ENCODE measurements at places on chromosomes 5 and 9.

GRCh38 chr9:111961575-111961974 is 65.0 kb downstream of the UGCG start:
- H3K4me1 ChIP-seq: no peaks in the 10 kb centered on the region
- H3K27me3 ChIP-seq: peaks cover 3% of the 10 kb centered on the region
- no peak overlapping the region for H3K27ac ChIP-seq
- no peaks in the 10 kb centered on the region for H3K36me3 ChIP-seq
- H3K4me3 ChIP-seq: no peak overlapping the region

GRCh38 chr9:70789086-70789485 is 332.3 kb downstream of the TRPM3 start:
- no peaks in the 10 kb centered on the region for H3K27me3 ChIP-seq
- H3K4me3 ChIP-seq: no peak overlapping the region
- no peak for DNase-seq

DNA sequence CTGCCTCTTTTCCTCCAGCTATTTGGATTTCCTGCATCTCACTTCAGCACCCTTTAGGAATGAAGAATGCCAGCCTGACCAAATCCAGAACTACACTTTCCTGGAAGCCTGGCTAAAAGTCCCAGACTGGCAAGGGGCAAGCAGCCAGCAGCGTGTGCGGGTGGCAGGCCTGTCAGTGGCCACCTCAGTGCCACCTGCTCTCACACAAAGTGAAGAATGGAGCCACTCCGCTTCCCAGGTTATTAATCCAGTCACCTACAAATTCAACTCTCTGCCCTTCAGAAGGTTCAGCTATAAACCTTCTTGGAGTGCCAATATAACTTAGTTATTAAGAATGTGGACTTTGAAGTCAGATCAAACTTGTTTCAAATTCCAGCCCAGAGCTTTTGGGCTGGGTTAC is 6.7 kb upstream of the ALDOB start:
- no peak overlapping the region for H3K4me3 ChIP-seq
- DNase-seq: no peak

DNA sequence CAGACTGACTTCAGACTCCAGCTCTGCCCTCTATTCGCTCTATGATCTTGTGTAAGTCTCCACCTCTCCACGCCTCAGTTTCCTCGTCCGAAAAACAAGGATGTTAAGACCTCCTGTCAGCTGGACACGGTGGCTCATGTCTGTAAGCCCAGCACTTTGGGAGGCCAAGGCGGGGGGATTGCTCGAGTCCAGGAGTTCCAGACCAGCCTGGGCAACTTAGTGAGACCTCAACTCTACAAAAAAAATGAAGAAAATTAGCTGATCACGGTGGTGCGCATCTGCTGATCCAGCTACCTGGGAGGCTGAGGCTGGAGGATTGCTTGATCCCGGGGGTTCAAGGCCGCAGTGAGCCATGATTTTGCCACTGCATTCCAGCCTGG is 36.6 kb upstream of the GABRP start:
- no peak overlapping the region for H3K27ac ChIP-seq
- no peak for DNase-seq
- H3K4me1 ChIP-seq: no peaks in the 10 kb centered on the region

GRCh38 chr5:52469420-52469819 is 318.3 kb upstream of the ITGA1 start:
- peaks cover 22% of the 10 kb centered on the region for H3K4me1 ChIP-seq
- DNase-seq: peak; percentile 57
- H3K27ac ChIP-seq: peak overlapping the region; percentile 69
- H3K27me3 ChIP-seq: no peaks in the 10 kb centered on the region
- no peak overlapping the region for H3K4me3 ChIP-seq

GRCh38 chr5:1489754-1490153 is 34.0 kb downstream of the LPCAT1 start:
- H3K27ac ChIP-seq: no peak overlapping the region
- H3K4me1 ChIP-seq: no peaks in the 10 kb centered on the region
- peaks cover 99% of the 10 kb centered on the region for H3K36me3 ChIP-seq
- H3K27me3 ChIP-seq: no peaks in the 10 kb centered on the region
- no peak overlapping the region for H3K4me3 ChIP-seq
- DNase-seq: no peak

GRCh38 chr5:43553381-43553780 is 3.5 kb downstream of the PAIP1 start:
- no peaks in the 10 kb centered on the region for H3K27me3 ChIP-seq
- H3K4me1 ChIP-seq: peaks cover 55% of the 10 kb centered on the region
- DNase-seq: no peak
- H3K27ac ChIP-seq: no peak overlapping the region
- H3K36me3 ChIP-seq: peaks cover 67% of the 10 kb centered on the region

DNA sequence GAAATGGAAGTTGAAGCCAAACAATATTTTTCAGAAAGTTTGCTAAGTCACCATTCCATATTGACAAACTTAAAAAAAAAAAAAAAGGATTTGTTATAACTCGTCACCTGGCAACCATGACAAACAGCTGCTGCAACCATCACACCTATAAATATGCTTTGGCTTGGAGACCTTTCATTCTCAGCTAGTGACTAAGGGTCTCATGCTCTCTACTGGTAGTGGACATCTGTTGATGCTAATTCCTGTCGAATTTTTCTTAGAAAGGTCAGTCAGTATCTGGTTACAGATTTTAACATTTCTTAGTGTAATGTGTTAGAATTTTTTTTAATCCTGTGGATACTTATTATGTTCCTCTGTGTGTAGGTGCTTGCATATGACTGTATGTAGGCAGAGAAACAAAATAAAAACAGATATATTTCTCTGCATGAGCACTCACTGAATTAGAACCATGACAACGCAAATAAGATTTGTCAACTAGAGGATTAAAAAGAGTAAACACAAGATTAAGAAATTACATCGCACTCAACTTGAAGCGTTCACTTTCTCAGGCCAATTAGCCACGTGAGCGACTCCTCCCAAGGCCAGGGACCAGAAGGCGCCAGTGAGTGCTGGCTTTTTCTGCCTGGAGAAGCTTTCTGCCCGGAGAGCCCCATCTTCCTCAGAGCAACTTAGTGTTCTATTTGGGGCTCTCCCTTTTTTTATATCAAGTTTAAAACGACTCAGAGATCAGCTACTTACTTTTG is 27.0 kb upstream of the ZNF622 start:
- H3K27ac ChIP-seq: no peak overlapping the region
- no peak overlapping the region for H3K4me3 ChIP-seq
- no peaks in the 10 kb centered on the region for H3K27me3 ChIP-seq
- no peaks in the 10 kb centered on the region for H3K4me1 ChIP-seq

DNA sequence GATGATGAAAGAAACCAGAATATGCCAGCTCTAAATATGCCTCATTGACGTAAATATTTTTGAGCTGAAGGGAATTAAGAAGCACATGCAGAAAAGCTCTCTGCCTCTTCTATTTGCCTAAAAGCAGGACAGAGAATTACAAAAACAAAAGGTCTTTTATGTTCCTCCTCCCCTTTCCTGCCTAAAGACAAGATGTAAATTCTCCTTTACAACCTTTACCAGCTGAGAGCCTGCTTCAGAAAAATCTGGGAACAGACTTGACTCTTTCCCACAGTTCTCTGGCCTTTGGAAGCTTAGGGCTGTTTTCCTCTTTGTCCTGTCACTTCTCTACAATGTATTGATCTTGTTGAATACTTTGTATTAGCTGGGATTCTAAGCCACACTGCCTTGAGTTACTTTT is 199.7 kb downstream of the TMC1 start:
- no peaks in the 10 kb centered on the region for H3K27me3 ChIP-seq
- no peaks in the 10 kb centered on the region for H3K4me1 ChIP-seq
- DNase-seq: no peak
- H3K36me3 ChIP-seq: no peaks in the 10 kb centered on the region
- no peak overlapping the region for H3K27ac ChIP-seq

GRCh38 chr9:88503845-88504764 is 30.9 kb upstream of the NXNL2 start:
- no peak for DNase-seq
- H3K4me3 ChIP-seq: no peak overlapping the region
- no peaks in the 10 kb centered on the region for H3K27me3 ChIP-seq
- no peak overlapping the region for H3K27ac ChIP-seq
- H3K4me1 ChIP-seq: no peaks in the 10 kb centered on the region

- no peaks in the 10 kb centered on the region for H3K36me3 ChIP-seq
- no peaks in the 10 kb centered on the region for H3K4me1 ChIP-seq
- no peak for DNase-seq
- H3K27ac ChIP-seq: no peak overlapping the region
- peaks cover 4% of the 10 kb centered on the region for H3K27me3 ChIP-seq
- no peak overlapping the region for H3K4me3 ChIP-seq
Observed at GRCh38 chr5:38207343-38207742, 51.0 kb upstream of the EGFLAM start.

DNA sequence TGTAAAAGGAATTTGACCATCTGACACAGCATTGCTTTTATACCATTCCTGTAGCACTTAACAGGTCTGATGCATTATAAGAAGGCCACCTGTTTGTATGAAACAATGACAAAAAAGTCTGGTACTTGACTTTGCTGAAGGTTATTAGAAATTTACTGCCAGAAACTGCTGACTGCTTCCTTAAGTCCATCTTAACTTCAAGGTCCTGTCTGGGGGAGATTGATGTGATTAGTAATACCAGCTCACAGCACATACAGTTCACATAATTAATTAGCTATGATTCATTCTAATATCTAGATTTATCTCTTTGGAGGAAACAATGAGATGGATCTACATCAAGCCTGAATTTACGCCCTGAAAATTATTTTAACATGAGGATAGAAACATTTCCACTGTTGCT is 49.6 kb upstream of the TEK start:
- H3K4me1 ChIP-seq: no peaks in the 10 kb centered on the region
- no peak overlapping the region for H3K27ac ChIP-seq
- no peak for DNase-seq
- peaks cover 4% of the 10 kb centered on the region for H3K36me3 ChIP-seq
- no peaks in the 10 kb centered on the region for H3K27me3 ChIP-seq
- H3K4me3 ChIP-seq: no peak overlapping the region

GRCh38 chr9:135839516-135839915 is 67.8 kb downstream of the CAMSAP1 start:
- H3K27ac ChIP-seq: no peak overlapping the region
- H3K4me3 ChIP-seq: no peak overlapping the region

GRCh38 chr5:22431840-22432239 is 421.3 kb downstream of the CDH12 start:
- no peaks in the 10 kb centered on the region for H3K36me3 ChIP-seq
- H3K4me3 ChIP-seq: no peak overlapping the region
- no peak for DNase-seq
- no peak overlapping the region for H3K27ac ChIP-seq

DNA sequence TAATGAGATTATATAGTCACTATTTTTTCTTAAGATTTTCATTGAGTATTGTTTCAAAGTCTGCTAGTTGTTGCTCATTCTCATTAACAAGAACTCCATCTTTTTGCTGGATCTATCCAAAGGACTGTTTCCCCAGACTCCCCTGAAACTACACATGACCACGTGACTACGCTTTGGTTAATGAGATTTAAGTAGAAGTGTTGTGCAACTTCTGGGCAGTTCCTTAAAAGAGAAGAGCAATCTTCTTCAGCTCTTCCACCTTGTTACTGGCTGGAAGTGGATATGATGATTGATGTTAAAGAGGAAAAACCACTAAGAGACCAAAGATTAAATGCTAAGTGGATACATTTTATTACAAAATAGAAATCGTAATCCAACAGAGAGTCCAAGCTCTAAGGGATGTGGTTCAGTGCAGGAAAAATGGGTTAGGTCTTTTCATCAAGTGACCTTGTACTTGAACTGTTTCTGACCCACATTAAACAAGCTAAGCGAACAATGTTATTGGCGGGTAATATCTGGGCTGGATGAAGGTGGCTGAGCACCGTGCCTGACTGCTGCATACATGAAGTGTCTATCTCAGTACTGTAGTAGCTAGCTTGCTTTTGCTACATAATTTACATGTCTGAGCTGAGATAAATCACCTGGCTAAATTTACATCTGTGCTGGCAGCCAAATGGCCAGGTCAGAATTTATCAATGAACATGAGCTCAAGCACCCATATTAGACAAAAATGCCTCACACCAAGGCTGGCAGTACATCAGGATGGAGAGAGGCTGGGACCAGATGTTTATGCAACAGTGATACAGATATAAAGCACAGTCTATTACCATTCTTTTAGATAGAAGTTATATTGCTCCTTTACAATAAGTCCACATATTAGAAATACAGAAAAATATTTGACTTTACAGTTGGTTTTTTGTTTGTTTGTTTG is 7.5 kb upstream of the CTNNAL1 start:
- DNase-seq: no peak
- H3K36me3 ChIP-seq: peaks cover 60% of the 10 kb centered on the region
- H3K27me3 ChIP-seq: no peaks in the 10 kb centered on the region
- no peak overlapping the region for H3K4me3 ChIP-seq

DNA sequence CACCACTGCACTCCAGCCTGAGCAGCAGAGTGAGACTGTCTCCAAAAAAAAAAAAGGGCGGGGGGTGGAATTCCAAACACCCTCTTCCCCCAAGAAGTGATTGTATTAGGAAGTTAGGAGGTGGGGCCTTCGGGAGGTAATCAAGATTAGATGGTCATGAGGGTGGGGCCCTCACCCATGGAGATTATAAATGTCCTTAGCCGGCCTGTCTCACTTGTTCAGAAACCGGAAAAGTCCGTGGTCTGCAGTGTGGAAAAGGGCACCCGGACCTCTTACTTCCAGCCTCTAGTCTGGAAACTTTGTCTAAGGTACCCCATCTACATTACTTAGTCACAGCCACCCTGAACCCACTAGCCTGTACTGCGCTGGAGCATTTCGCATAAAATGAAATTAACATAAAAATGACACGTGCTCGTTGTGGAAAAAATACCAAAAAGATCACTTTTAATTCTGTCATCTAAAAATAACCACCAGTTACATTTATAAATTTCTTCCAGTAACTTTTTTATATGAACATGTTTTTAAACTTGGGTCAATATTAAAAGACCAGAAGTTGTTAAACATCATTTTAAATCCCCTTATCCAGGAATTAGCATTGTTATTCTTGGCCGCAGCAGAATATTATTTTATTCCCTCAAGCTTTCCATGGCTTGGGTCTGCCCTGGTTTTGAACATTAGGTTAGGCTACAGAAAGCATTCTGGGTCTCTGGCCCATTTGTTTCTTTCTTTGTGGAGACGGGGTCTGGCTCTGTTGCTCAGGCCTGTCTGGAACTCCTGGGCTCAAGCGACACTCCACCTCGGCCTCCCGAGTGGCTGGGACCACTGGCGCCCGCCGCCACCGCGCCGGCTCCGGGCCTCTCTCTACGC is 1.2 kb upstream of the CKS2 start:
- peaks cover 34% of the 10 kb centered on the region for H3K4me1 ChIP-seq
- H3K36me3 ChIP-seq: peaks cover 34% of the 10 kb centered on the region
- H3K4me3 ChIP-seq: peak overlapping the region; percentile 62
- no peaks in the 10 kb centered on the region for H3K27me3 ChIP-seq
- DNase-seq: no peak

GRCh38 chr9:70566751-70567150 is 152.3 kb upstream of the KLF9 start:
- no peak overlapping the region for H3K27ac ChIP-seq
- no peaks in the 10 kb centered on the region for H3K36me3 ChIP-seq
- peaks cover 22% of the 10 kb centered on the region for H3K4me1 ChIP-seq
- H3K27me3 ChIP-seq: no peaks in the 10 kb centered on the region

Measured in DND-41 (cell line).